Activated CD8-positive, alpha-beta memory T cell treated with anti-CD3 and anti-CD28 coated beads, Interleukin-2, amount 50 U/mL, for 48 hours (primary cell): ENCODE measurements at places on chromosomes 16 and 17.

DNA sequence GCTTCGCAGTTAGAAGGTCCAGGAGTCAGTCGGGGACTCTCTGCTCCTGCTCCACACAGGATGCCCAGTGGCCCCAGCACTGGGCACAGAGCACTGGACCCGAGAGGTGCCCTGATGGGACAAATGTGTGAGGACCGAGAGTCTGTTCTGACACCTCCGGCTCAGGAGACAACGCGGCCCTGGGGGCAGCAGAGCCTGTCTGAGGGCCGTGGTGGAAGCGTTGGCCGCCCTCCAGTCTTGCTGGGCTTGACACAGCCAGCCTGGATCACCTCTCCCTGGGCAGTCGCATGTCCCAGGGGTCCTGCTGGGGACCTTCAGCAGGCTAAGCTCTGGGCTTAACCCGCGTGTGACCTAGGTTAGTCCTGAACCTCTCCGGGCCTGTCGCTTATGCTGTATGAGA, 23.1 kb downstream of the LGALS9 start:
- DNase-seq = no peak

DNA sequence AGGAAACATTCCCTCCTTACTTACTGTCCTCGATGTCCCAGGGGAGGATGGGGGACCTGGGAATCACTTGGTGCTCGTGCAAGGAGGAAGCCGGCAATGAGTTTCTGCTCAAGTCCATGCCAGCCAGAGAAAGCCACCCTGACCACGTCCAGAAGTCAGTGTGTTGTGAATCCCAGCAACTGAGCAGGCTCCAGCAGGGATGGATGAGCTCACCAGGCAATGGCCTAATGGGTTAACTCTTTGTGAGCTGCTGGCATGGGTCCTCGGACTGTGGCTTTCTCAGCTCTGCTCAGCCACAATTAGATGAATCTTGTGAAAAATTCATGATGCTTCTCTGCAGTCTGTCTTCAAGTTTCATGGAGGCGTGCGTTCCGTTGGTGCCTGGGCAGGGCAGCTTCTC, at the start of gene PIRT:
PIRT (minus strand) TSS at position 167 of the 400 bp plus-strand sequence. CDS start 12,442 bp downstream, outside the sequence.
- no peak for DNase-seq

- DNase-seq = no peak
Observed at GRCh38 chr17:40522961-40523310, 21.5 kb upstream of the TNS4 start.

DNA sequence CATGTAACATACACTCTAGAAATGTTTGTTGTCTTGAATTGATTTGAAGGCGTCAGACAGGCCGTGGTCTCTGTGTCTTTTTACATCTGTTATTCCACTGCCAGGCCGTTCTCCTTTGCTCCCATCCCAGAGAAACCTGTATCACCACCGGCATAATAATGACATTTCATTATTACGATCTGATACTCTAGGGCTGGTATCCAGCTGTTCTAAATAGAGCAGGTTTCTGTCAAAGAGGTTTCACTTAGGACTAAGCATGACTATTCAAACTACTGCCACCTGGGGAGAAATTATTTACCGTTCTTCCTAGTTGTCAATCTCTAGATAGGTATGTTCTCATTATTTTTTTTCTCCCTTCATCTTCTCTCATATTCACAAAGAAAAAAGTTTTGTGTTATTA, 1016.2 kb upstream of the EEF2KMT start:
- no peak for DNase-seq

DNA sequence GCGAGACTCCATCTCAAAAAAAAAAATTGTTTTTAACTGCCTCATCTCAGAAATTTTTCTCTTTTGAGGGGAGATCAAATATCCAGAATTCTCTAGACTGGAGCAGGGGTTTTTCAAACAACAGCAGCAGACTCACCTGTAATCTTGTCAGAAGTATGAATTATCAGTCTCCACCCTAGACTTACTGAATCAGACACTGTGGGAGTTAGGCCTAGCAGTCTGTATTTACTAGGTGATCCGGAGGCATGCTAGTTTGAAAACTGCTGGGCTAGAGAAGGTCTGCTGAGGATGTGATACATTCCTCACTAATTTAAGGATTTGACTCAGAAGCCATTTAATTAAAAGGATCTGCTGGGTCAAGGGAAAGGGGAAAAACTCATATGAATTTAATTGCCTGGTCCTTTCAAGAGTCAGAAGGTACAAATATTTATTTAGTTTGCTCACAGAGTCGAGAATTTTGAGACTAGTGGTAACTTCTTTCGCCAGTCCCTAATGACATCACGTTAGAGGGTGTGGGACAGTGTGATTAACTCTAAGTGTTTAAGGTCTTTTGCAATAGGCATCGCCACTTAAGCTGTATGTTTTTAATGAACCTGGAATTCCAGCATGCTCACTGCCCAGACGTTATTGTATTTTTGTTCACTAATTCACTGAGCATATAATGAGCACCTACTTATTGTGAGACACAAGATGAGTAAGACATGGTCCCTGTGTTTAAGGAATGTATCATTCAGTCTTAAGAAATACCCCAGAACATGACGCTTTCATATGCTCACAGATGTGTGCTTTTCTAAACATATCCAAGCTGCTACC, 14.2 kb downstream of the ATP6V0A1 start:
- no peak for DNase-seq

- no peak for DNase-seq
Observed at GRCh38 chr17:52515927-52516326, 357.4 kb upstream of the CA10 start.

DNA sequence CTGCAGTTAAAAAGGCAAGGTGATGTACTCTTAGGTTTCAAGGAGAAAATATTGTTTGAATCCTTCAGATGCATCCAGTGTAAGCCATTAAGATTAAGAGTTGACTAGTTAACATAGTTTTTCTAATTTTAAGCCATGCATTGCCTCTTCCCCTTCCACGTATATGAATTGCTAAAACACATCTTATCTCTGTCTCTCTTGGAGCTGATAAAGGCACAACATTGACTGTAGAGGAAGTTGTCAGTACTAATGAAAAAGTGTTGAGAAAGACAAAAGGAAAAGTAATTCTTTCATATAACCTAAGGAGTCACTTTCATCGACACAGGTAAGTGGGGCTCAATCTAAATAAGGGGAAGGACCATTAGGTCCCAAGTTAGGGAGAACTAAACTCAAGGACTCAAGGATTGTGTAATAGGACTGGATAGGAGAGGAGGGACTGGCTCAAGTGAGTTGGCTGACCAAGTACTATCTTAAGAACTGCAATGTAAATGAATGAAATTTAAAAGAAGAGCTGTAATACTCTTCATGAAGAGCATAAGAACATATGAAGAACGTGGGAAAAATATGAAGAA, 55.6 kb downstream of the GRB7 start:
- no peak for DNase-seq

DNA sequence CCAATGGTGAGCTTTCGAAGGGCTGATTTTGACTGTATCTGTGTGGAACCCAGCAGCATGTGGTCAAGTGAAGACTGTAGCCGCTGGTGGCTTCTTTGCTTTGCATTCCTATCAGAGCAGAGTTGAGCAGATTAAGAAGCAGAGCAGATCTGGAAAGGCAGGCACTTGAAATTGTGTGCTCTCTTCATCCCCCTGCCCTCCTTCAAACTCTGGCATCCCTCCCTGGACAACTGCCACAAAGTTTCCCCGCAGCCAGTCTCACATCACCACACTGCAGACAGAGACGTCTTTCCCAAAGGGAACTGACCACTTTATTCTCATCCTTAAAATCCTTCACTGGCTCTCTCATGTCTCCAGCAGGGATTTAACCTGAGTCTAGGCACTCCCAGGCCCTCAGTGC, 237.1 kb upstream of the DYNLRB2 start:
- DNase-seq = no peak
